ENCODE measurements at places on chromosomes 6 and 20.

DNA sequence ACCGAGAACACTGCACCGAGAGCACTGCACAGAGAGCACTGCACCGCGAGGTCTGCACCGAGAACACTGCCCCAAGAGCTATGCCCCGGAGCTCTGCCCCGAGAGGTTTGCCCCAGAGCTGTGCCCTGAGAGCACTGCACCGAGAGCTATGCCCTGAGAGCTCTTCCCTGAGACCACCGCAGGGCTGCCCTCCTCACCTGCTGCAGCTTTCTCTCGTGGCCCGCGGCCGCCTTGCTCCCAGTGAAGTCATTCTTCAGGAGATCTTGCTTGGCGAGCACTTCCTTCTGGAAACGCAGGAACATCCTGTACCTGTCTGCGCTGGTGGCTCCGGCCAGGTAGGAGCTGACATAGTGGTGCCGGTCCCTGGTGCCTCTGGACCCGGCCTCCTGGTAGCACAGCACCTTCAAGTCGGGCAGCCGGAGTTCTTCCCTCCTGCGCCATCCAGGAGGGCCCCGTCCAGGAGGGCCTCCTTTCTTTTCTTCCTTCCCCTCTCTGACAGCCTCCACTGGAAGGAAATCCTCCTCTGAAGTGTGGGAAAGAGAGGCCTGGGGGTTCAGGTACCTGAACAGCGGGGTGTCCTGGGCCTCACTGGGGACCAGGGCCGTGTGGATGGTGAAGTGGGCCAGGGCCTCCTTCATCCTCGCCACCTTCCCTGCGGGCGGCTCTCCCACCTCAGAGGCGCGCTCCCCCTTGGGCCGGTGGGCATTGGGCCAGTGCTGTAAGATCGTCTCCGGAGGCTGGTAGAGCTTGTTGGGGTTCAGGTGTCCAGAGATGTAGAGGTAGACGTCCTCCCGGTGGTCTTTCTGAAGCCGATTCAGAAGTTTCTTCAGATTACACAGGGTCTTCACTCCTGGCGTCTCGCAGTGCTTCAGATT is 7.8 kb downstream of the C6orf118 start:
- no peak for DNase-seq

GRCh38 chr6:98560841-98561240 is 273.5 kb upstream of the POU3F2 start:
- DNase-seq, result no peak

DNA sequence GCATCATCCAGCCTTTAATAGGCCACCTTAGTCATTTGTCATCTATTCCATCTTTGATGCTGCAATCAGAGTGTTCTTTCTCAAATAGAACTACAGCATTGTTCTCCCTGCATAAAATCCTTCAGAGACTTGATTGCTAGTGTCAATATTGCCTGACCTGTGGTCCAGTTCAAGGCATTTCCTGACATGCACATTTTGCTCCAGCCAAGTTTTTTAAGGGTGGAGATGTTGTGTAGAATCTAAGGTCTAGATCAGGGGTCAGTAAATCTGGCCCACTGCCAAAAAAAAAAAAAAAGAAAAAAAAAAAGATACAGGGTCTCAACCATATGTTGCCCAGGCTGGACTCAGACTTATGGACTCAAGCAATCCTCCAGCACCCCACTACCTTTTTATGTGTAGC is 354.4 kb downstream of the FRK start:
- no peak for DNase-seq

- DNase-seq, result no peak
Measured at GRCh38 chr20:1863296-1863695, 31.9 kb upstream of the SIRPA start.

GRCh38 chr6:87366072-87366827 is 21.6 kb downstream of the C6orf163 start:
- DNase-seq, result no peak

Data from GM12865 (cell line).